COR-L47 (cell line): ENCODE measurements at places on chromosomes 13 and 19.

- DNase-seq, result no peak
These were observed 74.2 kb downstream of the TSHZ3 start for GRCh38 chr19:31275068-31275334.

DNA sequence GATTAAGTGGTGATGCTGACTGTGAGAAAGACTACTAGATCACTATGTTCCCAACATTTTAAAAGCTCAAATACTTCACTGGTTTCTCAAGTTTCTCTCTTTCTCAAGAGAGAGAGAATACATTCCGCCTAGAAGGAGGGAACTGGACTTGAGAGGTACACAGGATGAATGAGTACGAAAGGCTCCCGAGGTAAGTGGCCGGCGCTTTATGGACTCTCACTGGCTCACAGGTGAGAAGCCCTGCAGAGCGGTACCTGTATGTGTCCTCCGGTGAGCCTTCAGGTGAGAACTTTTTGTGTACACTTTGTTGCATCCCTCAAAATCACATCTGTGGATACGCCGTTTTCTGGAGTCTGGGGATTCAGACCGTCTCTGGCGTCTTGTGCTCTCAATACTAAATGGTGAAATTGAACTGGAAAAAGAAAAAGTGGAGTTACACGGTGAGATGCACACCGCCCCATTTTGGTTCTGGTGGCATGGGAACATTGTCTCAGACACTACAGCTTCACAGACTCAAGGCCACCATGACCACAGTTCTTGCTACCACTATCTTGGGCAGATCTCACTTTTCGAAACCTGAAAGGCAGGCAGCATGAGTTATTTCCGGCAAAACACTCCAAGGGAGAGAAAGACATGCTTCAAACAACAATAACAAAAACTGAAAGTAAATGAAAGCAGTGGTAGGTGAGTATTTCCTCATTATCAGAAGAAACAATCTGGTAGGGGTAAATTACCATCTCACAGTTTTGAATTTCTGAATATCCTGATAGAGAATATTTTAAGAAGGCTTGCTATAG lies 418.9 kb downstream of the KLF12 start:
- DNase-seq, result no peak

- no peak for DNase-seq
These were observed 36.7 kb upstream of the C13orf42 start for GRCh38 chr13:51147732-51148131.

DNA sequence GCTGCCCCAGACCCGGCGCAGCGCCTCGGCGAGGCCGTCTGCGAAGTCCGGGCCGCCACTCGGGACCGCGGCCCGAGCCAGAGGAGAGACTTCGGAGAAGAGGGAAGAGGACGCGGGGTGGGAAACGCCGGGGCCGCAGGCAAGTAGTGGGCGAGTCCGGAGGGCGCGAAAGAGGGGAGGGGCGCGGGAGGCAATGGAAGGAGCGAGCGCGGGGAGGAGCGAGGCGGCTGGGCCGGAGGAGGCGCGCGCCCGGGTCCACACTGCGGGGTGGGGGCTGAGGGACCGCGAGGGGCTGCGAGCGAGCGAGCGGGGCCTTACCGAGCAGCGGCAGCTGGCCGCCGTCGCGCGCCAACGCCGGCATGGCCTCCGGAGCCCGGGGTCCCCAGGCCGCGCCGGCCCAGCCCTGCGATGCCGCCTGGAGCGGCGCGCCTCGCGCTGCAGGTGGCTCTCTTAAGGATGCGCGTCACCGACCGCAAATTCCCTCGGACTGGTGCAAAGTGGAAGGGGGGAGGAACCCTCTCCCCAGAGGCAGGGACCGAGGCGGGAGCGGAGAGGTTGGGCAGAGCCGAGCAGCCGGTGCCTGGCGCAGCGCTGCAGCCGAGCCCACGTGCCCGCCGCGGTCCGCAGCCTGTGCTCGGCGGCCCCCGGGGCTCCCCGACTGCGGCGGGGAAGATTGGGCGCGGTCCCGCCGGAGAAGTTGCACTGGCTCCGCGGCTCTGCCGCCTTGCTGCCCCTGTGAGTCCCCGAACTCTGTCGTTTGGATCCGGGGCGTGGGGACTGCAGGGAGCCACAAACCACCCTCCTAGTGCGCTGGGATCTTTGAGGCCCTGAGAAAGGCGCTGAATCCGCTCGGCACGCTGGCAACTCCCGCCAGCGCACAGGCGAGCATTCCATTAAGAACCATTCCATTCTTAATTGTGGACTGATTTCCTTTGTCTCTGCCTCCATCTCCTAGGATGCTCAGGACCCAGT lies at the start of gene FLT3:
Gene FLT3, minus strand, starts transcription at position 427 of the 972 bp plus-strand sequence. Its CDS starts 66 bp downstream, at position 361.
- peak; percentile 28 for DNase-seq

GRCh38 chr13:49563516-49563915 lies 21.8 kb downstream of the RCBTB1 start:
- no peak for DNase-seq

DNA sequence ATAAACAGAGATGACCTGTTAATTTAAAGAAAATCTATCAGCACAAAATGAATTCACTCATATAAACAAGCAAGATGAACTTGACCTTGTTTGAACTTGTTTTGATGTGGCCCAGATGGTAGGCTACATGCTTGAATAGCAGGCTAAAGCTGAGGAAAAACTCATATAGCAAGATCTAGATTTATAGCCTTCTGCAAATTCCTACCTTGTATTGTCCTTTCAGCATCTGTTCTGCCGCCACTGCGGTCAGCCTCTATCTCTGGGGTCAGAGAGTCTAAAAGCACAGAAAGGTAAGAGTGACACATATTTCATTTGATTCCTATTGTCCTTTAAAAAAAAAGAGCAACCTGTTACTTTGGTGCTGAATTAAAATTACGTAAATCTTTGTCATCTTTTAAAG lies 392.1 kb downstream of the DACH1 start:
- no peak for DNase-seq

DNA sequence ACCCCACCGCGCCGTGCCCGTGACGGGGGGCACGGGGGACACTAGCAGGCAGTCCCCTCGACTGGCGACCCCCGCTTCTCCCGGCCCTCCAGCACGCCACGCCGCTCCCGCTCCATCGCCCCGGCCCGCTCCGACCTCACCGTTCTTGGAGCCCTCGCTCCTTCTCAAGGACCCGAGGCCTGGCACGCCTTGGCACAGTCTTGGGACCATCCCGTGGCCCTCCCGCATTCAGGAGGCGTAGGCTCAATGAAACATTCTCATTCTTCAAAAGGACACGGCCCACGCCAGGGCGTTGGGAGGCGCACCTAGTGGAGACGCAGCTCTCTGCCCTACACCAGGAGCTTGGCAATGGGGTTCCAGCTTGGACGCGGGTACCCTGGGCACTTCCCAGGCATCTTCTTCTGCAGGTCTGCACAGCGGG lies 473 bp upstream of the CERS1 start:
- no peak for DNase-seq

GRCh38 chr19:18762125-18763023 lies 28.7 kb downstream of the COMP start:
- peak; percentile 87 for DNase-seq

DNA sequence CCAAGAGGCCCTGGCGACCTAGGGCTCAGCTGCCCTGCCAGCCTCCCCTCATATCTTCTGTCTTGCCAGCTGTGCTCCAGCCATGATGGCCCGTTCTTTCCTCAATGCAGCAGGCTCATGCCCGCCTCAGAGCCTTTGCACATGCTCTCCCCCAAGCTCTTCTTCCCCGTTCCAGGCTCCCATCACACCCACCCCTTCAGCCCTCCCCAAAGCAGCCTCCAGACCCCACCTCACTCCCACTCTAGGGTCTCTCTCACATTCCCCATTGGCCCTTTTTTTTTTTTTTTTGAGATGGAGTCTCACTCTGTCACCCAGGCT lies 29.9 kb upstream of the ATP1A3 start:
- DNase-seq, result no peak

- no peak for DNase-seq
These were observed 49.2 kb upstream of the ATP12A start for GRCh38 chr13:24630851-24631620.

DNA sequence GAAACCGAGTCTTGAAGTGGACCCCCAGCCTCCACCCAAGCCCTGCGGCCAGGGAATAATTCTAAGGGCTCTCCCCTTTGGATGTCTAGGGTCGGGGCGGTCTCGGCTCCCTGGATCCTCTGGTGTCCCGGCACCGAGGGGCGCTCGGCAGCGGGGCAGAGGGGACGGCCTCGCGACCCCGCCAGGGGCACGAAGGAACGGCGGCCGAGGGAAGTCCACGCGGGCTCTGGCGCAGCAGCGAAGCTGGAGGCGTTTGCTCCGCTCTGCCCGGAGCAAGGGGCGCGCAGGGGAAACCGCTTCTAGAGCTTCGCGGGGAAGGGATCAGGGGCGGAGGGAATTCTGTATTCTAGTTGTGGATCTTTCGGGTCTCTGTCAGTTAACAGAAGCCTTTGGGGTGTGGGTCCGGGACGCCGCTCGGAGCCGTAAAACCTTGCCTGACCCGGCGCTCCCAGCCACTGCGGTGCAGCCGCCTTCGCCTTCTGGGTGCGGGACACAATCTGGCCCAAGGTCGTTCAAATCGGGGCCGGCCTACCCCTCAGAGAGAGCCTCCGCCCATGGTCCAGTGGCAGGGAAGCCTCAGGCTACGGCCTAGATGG lies 118.2 kb downstream of the KCNRG start:
- no peak for DNase-seq

- no peak for DNase-seq
These were observed 3.3 kb downstream of the SIX5 start for GRCh38 chr19:45765702-45766295.

DNA sequence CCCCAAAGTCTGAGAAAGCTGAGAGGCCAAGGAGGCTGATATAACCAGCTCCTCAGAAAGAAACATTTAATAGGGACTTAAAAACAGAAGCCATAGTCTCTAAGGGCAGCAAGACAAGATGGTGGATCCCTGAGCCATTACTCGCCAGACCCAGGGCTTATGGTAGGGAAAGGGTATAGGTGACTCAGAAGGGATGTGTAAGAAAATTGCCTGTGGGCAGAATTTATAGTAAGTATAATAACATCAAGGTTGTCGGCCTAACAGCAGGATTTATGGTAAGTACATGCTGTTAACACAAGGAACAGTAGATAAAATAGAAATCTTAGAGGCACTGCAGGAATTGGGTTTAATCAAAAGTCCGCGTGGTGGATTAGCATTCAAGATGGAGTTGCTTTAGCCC lies 14.7 kb downstream of the KBTBD6 start:
- DNase-seq, result no peak

DNA sequence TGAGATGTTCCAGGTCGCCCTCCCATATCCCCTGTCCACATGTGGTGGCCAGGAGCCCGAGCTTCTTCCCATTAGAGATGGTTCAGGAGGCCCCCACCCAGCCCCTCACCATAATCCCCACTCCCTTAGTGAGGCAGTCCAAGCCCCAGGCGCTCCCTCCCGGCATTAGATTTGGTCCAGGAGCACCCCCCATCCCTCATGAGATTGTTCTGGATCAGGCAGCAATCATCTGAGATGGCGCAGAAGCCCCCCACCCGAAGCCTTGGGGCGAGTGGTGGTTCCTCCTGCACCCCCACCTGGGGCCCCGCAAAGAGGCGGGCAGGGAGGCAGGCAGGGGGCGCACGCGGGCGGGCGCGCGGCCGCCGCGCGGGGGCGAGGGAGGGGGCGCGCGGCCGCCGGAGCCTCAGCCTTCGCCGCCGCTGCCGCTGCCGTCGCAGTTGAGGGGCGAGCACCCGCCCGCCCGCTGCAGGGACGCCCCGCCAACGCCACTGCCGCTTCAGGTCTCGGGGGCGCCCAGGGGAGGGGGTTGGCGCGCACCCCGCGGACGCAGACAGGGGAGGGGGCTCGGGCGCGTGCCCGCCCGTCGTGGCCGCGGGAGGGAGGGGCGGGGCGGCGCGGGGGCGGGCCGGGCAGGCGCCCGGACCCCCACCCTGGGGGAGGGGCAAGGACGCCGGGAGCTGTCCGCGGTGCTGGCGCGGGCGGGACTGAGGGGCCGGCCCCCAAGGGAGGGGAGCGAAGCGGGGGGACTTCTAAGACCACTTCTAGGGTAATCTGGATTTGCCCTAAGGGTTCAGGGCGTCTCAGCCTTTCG lies 46.4 kb upstream of the SHKBP1 start:
- DNase-seq, result no peak

- DNase-seq, result no peak
These were observed 8.4 kb upstream of the CYP2B6 start for GRCh38 chr19:40982594-40983101.

GRCh38 chr13:94176561-94176960 lies 302.9 kb downstream of the DCT start:
- DNase-seq, result no peak

DNA sequence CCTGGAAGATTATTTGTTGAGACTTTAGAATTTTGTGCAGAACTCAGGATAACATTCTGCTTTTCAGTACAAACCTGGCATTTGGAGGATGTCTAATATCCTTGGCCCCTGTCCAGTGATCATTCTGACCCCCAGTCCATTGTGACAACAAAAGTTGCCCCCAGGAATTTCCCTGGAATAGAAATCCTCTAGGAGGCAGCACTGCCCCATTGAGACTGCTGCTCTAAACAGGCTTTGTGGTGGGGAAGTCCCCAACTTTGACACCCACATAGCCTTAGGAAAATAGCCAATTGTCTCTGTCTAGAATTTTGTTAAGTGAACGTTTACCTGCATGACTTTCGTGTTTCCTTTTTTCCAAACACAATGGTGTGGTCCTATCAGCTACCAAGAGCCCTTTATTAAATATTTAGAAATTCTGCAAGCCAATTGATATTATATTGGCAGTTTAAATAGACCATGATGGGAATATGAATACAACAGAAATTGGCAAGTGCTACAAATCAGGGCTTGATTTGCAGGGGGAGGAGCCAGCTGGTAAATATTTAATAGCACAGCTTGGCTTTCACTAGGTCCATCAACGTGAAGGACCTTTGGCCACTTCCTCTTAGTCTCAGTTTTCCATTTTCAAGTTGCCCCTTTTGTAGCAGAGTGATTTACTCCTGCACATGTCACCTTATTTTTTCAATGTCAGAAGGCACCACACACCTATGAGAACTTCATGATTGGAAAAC lies 451.7 kb downstream of the EFNB2 start:
- peak; percentile 57 for DNase-seq

DNA sequence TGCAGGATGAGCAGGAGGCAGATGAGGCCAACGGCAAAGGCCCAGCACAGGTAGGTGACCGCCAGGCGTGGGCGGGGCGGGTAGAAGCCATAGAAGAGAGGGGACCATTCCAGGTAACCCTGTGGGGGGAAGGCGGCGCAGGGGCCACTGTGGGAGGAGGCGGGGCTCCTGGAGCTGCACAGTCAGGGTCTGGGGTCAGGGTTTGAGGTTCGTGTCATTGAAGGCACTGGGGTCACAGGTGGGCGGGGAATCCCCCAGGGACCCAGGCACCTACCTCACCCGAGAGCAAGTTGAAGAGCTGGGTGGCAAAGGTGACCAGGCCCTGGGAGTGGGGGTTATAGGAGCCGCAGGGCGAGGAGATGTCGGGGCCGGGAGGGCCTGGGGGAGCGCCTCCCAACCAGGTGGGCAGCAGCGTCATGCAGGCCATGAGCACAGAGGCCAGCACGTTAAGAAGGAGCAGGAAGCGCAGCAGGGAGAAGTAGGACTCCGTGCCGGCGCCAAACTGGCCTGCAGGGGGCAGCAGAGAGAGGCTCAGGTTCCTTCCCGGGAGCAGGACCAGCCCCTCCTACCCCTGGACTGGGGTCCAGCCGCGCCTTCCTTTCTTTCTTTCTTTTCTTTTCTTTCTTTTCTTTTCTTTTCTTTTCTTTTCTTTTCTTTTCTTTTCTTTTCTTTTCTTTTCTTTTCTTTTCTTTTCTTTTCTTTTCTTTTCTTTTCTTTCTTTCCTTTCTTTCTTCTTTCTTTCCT lies 4.6 kb downstream of the TMC4 start:
- DNase-seq, result peak; percentile 75

GRCh38 chr13:48748681-48749080 lies 95.0 kb downstream of the CYSLTR2 start:
- no peak for DNase-seq
